ENCODE measurements at places on chromosomes 6 and 20.

DNA sequence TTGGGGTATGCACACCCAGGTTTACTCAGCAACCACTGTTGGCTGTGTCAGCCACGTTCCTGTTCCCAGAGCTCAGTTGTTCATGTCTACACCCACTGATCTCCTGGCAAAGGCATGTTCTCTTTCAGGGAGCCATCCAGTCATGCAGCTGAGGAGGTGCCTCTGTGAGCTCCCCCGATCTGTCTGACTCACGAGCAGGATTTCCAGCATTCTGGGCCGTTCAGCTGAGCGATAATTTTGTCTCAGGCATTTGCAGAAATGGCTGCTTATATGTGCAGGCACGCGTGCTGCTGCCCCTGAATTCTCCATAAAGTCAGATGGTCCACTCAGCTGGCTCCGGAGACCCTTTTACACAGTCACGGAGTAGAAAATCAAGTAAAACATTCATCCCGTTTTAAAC, 78.4 kb upstream of the IYD start:
- H3K27me3 ChIP-seq, result no peaks in the 10 kb centered on the region
- no peak overlapping the region for H3K4me3 ChIP-seq
- H3K36me3 ChIP-seq, result no peaks in the 10 kb centered on the region
- H3K27ac ChIP-seq, result no peak overlapping the region

- H3K4me3 ChIP-seq, result no peak overlapping the region
- H3K36me3 ChIP-seq, result no peaks in the 10 kb centered on the region
- no peaks in the 10 kb centered on the region for H3K27me3 ChIP-seq
- no peak for DNase-seq
- no peaks in the 10 kb centered on the region for H3K4me1 ChIP-seq
Measured at GRCh38 chr6:122116119-122116834, 283.2 kb upstream of the HSF2 start.

DNA sequence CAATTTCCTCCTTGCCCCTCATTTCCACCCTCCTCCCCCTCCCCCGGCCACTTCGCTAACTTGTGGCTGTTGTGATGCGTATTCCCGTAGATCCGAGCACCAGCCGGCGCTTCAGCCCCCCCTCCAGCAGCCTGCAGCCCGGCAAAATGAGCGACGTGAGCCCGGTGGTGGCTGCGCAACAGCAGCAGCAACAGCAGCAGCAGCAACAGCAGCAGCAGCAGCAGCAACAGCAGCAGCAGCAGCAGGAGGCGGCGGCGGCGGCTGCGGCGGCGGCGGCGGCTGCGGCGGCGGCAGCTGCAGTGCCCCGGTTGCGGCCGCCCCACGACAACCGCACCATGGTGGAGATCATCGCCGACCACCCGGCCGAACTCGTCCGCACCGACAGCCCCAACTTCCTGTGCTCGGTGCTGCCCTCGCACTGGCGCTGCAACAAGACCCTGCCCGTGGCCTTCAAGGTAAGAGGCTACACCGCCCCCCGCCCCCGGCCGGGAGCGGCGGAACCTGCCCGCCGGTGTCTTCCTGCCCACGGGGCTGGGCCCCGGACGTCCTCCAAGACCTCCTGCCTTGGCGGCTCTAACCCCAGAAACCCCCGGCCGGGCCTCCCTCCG, 44.9 kb upstream of the SUPT3H start:
- DNase-seq, result no peak
- H3K27ac ChIP-seq, result peak overlapping the region; percentile 91
- H3K4me1 ChIP-seq, result peaks cover 11% of the 10 kb centered on the region
- no peaks in the 10 kb centered on the region for H3K36me3 ChIP-seq

DNA sequence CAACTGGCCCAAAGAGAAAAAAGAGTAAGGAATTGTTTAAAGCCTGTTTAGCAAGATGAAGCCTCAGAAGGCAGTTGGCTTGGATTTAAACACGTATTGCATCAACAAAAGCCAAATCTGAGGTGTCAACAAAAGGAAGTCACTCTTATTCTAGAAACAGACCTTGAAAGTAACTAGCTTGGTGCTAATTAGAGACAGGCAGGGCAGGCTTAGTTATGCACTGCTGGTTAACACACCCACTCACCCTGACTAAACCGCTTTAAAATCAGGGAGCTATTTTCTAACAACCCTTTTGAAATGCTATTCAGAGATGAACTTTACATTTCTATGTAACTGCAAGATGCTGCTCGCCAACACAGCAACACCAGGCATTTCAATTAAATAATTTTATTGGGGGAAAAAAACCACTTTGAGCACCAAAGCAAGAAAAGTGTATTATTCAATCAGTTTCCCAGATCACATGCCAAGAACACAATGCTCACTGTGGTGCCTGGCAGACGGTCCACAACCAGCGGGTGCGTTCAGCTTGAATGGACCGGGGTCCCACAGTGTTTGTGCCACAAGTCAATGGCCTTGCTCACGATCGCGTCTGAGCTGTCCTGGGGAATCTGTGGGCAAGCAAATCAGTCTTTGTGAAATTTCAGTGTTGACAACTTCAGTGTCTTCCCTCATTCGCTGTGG, 23.6 kb downstream of the TBC1D7 start:
- DNase-seq, result no peak
- peak overlapping the region; percentile 90 for H3K27ac ChIP-seq
- H3K4me3 ChIP-seq, result no peak overlapping the region
- no peaks in the 10 kb centered on the region for H3K36me3 ChIP-seq
- peaks cover 21% of the 10 kb centered on the region for H3K4me1 ChIP-seq

DNA sequence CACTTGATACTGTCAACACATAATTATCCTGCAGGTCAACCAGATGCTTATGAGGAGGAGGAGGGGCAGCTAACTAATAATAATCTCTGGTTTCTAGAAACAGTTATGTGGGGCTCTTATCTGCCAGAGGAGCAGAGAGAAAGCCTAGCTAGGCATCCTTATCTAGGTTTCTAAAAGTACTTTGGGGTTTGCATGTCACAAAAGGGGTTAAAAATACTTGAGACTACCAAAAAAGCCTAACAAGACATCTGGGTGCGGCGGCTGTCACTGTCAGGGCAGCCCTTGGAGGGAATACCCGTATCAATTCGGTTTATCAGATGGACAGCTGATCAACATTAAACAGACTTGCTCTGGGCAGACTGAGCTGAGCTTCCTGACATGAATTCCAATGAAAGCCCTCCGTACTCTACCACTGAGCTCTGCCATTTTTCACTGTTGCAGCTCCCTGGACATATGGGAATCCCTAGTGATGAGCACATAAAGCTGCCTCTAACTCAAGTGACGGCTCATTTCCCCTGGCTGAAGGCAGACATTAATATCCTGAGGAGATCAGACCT, 166.6 kb downstream of the PDSS2 start:
- H3K27me3 ChIP-seq, result no peaks in the 10 kb centered on the region
- no peak overlapping the region for H3K4me3 ChIP-seq
- peaks cover 4% of the 10 kb centered on the region for H3K4me1 ChIP-seq
- no peak overlapping the region for H3K27ac ChIP-seq
- DNase-seq, result no peak
- H3K36me3 ChIP-seq, result no peaks in the 10 kb centered on the region

DNA sequence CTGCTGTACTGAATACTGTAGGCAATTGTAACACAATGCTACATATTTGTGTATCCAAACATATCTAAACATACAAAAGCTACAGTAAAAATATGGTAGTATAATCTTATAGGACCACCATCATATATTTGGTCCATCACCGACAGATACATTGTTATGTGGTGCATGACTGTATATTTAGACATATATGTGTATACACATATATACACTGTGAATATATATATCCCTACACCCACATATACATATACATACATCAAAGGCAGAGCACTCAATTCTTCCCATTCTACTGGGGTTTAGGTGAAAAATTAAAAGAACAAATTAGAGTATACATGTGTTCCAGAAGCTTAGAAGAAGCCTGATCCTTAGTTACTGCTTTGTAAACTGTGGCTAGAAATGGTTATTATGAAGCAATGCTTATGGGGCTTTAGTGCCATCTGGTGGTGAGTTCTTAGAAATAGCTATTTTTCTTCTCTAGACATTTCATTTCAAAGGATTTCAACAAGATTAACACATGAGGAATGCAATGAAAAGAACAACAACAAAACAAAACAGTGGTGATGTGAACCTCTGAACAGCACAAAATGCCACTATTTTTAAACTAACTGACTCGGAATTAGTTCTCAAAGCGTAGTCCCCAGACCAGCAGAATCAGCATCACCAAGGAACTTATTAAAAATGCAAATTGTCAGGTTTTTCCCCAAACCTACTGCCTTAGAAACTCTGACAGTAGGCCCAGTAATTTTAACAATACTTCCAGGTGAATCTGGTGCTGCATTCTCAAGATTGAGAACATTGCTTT, 38.0 kb downstream of the PKHD1 start:
- H3K27ac ChIP-seq, result no peak overlapping the region
- H3K4me3 ChIP-seq, result no peak overlapping the region
- no peaks in the 10 kb centered on the region for H3K27me3 ChIP-seq
- no peak for DNase-seq
- peaks cover 5% of the 10 kb centered on the region for H3K4me1 ChIP-seq

GRCh38 chr20:3847429-3847940, 851 bp downstream of the MAVS start:
- no peaks in the 10 kb centered on the region for H3K36me3 ChIP-seq
- H3K4me1 ChIP-seq, result peaks cover 14% of the 10 kb centered on the region
- H3K27me3 ChIP-seq, result no peaks in the 10 kb centered on the region
- DNase-seq, result no peak
- peak overlapping the region; percentile 73 for H3K4me3 ChIP-seq

DNA sequence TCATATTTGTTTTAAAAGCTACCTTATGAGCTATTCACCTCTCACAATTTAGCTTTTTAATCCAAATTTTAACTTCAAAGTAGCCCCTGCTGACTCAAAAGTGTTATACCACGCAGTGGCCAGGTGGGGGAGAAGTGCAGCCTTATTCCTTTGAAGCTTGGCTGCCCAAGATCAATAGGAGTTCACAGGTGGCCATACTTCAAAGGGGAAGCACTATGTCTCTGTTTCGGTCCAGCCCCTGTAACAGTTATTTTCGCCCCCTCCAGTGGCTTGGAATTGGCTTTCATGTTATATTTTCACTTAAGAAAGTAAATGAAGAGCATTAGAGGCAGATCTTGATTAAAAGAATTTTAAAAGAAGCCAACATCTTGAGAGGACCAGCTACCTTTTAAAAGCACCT, 608.4 kb downstream of the EPHA7 start:
- no peaks in the 10 kb centered on the region for H3K27me3 ChIP-seq
- no peak overlapping the region for H3K27ac ChIP-seq
- no peaks in the 10 kb centered on the region for H3K4me1 ChIP-seq
- no peak overlapping the region for H3K4me3 ChIP-seq
- DNase-seq, result no peak
- no peaks in the 10 kb centered on the region for H3K36me3 ChIP-seq

- no peak for DNase-seq
- H3K27me3 ChIP-seq, result peaks cover 3% of the 10 kb centered on the region
- no peak overlapping the region for H3K27ac ChIP-seq
- H3K4me1 ChIP-seq, result no peaks in the 10 kb centered on the region
- no peak overlapping the region for H3K4me3 ChIP-seq
Measured at GRCh38 chr20:56244259-56244658, 4.3 kb upstream of the MC3R start.

DNA sequence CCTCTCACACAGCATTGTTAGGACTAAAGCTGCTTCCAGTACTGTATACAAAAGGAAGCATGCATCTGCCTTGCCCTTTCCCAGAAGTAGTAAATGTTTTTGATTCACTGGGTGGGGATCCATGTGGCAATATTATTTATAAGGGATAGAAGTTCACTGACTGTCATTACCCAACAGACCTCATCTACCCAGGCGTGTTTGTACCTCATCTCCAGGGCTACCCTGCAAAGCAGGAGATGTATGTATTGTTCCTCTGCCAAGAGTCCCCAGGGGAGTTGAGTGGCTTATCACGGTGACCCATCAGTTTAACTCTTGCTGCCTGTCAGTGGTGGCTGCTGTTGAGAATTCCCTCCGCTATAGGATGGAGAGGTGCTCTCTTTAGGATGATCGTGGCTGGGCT, 42.5 kb downstream of the SLC24A3 start:
- DNase-seq, result no peak
- no peaks in the 10 kb centered on the region for H3K27me3 ChIP-seq
- H3K4me1 ChIP-seq, result no peaks in the 10 kb centered on the region
- no peaks in the 10 kb centered on the region for H3K36me3 ChIP-seq
- no peak overlapping the region for H3K27ac ChIP-seq

DNA sequence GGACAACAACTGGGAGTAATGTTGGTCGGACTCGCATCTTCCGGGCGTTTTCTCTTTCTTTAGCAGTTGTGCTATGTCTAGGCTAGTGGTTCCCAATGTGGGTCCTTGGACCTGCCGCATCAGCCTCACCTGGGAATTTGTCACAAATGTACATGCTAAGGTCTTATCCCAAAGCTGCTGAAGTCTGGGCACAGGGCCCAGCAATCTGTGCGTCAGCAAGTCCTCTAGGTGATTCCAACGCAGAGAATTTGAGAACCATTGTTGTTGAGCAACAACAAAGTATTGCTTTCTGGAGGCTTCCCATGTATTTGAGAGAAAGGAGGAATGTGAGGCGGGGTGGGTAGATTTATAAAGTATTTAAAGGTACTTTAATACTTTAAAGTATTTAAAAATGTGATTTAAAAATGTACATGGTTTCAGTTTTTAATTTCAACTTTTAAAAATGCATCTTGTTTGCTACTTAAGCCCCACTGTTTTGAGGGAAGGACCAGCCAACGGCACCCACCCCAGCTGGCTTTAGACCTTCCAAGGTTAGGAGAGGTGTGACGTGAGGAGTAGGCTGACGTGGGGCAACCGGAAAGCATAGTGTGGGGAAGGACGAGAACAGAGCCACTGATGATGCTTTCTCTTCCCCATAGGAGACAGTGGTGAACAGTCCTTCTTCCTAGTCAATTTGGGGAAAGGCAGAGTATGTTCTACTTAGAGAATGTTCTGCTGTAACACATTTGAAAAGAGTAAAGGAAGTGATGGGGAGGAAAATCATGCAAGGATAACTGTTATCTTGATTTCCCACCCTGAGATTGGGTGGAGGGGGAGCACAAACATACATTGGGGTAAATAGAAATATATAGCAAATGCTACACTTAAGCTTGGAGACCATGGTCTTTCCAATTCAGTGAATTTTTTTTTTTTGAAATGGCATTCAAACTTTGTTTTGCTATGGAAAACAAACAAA, 4.3 kb downstream of the UST start:
- H3K4me1 ChIP-seq, result no peaks in the 10 kb centered on the region
- H3K27ac ChIP-seq, result no peak overlapping the region
- H3K27me3 ChIP-seq, result no peaks in the 10 kb centered on the region
- H3K4me3 ChIP-seq, result no peak overlapping the region

GRCh38 chr20:63829945-63830835, 874 bp downstream of the ZBTB46 start:
- DNase-seq, result no peak
- H3K4me3 ChIP-seq, result peak overlapping the region; percentile 94
- no peaks in the 10 kb centered on the region for H3K36me3 ChIP-seq

- no peak overlapping the region for H3K4me3 ChIP-seq
- peak; percentile 67 for DNase-seq
- H3K27me3 ChIP-seq, result no peaks in the 10 kb centered on the region
Measured at GRCh38 chr20:34083137-34083536, 28.9 kb downstream of the EIF2S2 start.

GRCh38 chr6:38185752-38186151, 366.2 kb downstream of the ZFAND3 start:
- no peak for DNase-seq
- no peak overlapping the region for H3K27ac ChIP-seq
- H3K4me3 ChIP-seq, result no peak overlapping the region
- no peaks in the 10 kb centered on the region for H3K36me3 ChIP-seq
